ELF-1 (cell line): ENCODE measurements at places on chromosomes 13 and 19.

GRCh38 chr19:15379083-15379998 lies at the start of gene AKAP8:
Gene AKAP8 (minus strand): TSS chr19:15379787. CDS start chr19:15379731, 56 bp downstream.
- DNase-seq = peak; percentile 99

DNA sequence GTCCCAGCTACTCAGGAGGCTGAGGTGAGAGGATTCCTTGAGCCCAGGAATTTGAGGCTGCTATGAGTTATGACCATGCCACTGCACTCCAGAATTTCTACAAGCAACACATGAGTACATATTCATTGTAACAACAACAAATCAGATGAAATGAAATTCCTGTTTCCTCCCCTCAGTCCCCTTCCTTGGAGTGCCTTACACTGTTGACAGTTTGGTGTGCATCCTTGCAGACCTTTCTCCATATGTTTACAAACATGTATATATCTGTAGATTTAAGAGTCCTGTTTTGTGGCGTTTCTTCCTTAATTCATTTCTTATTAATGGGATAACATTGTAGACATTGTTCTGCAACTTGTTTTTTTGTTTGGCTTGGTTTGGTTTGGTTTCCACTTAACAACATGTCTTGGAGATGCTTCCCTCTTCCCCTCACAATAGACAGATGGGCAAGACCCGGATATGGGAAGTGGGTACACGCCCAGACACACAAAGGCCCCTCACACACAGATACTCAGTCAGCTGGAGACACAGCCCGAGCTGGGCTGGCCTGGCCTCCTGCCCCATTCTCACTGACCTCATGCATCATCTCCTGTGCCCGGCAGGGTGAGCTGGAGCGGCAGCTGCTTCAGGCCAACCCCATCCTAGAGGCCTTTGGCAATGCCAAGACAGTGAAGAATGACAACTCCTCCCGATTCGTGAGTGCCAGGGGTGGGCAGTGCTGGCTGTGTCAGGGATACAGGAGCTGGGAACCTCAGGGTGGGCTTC lies 21.7 kb downstream of the MYH14 start:
- no peak for DNase-seq

GRCh38 chr19:14021474-14021873 lies 6.5 kb upstream of the RLN3 start:
- peak; percentile 56 for DNase-seq

GRCh38 chr19:10797078-10797477 lies 38.9 kb downstream of the TMED1 start:
- no peak for DNase-seq

DNA sequence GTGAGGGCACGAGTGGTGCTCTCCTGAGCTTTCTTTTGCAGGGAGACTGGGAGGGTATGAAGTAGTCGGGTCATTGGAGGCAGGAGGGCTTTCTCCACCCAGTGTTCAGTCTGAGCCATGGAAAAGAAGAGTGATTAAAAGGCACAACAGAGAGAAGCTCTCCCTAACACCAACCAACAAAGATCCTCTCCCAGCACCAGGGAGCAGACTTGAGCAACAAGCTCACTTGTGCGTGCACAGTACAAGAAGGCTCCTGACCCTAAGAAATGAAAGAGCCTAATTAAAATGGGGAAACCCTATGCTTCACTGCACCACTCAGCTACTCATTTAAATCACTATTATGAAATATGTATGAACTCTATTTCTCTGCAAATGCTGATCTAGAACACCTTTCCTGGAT lies 276.3 kb upstream of the SOX21 start:
- DNase-seq = peak; percentile 61
